CD4-positive, alpha-beta T cell (primary cell): ENCODE measurements at places on chromosomes 4 and X.
A peak's percentile ranks its signal among the peaks of the same experiment; 100 is the strongest.

DNA sequence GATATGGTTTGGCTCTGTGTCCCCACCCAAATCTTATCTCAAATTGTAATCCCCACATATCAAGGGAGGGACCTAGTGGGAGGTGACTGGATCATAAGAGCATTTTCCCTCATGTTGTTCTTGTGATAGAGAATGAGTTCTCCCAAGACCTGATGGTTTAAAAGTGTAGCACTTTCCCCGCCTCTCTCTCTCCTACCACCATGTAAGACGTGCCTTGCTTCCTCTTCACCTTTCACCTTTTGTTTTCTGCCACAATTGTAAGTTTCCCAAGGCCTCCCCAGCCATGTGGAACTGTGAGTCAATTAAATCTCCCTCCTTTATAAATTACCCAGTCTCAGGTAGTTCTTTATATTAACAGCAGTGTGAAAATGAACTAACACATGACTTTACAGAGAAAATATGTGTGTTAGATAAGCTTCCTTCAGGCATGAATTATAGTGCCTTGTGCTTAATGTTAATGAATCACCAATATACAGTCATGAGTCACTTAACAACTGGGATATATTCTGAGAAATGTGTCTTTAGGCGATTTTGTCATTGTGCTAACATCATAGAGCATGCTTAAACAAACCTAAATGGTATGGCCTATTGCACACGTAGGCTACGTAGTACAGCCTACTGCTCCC, 37.9 kb downstream of the PDGFC start:
- no peak for DNase-seq

DNA sequence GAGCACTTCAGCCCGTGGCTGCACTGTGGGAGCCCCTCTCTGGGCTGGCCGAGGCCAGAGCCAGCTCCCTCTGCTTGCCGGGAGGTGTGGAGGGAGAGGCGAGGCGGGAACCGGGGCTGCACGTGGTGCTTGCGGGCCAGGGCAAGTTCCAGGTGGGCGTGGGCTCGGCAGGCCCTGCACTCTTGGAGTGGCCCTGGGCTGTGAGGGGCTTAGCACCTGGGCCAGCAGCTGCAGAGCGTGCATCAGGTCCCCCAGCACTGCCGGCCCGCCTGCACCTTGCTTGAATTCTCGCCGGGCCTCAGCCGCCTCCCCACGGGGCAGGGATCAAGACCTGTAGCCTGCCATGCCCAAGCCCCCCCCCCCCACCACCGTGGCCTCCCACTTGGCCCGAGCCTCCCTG, 28.9 kb upstream of the APOOL start:
- no peak for DNase-seq

- no peak for DNase-seq
Observed at GRCh38 chrX:151985955-151986354, 11.5 kb upstream of the GABRE start.

GRCh38 chrX:68665502-68665901, 18.0 kb downstream of the STARD8 start:
- no peak for DNase-seq

DNA sequence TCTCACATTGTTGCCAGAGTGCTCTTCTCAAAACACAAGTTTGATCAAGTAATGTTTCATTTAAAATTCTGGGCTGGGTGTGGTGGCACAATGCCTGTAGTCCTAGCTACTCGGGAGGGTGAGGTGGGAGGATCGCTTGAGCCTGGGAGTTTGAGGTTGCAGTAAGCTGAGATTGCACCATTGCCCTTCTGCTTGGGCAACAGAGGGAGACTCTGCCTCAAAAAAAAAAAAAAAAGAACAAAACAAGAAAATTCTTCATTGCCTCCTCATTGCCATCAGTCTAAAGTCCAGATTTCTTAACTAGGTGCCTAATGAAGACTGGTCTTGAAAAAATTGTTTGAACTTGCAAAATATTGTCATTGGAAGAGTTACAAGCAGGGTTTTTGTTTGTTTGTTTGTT, 120.1 kb downstream of the MFAP3L start:
- DNase-seq = no peak

DNA sequence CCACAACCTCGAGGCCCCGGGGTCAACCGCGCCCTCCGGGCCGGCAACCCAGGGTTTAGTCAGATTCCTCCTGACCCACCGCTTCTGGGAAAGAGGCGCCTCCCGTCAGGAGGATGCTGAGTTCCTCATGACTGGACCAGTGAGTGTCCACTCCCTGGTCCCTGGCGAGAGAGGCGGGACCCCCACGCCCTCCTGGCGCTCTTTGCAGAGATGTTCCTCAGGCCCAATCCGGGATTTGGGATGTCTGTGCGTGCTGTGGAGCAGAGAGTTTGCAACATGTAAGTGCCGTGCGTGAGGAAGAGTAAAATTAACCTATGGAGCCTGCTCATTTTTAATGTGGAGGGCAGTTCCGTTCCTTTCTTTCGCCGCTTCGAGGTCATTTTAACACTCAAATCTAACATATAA, 824 bp upstream of the UGDH start:
- DNase-seq = no peak

DNA sequence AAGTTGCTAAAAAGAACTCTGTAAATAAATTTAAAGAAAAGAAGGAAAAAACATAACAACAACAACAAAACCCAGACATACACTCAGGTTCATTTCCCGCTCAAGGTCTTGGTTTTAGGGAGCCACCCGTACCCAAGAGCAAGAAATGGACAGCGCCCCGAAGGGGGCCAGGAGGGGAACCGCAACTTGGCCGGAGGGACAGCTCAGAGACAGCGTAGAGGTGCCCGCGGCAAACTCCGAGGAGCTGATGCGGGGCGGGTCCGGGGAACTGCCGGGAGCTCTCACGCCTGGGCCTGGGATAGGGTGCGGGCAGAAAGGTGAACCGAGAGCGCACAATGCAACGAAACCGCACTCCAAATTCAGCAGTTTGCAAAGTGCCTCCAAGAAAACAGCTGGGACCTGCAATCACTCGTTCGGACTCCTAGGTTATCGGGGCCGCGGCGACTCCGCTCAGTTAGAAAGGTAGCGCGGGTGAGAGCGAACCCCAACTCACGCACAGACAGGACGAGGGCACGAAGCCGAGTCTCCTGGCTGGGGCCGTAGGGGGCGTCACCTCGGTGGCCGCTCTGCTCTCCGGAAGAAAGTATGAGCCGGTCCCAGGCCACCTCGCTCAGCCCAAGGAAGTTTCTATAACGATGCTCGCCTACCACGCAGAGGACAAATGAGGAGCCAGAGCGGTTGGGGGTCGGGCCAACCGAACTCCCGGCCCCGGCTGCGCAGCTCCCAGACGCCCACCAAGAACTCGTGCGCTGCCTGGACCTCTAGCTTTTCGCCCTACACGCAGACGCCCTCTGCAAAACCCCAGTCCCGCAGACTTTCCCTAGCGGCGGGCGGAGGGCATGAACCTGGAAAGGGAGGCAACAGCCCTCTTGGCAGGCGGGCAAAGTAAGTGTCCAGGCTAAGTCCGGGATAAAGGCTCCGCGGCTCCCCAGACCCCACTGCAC, 1.4 kb downstream of the NDNF start:
- DNase-seq = peak; percentile 3

DNA sequence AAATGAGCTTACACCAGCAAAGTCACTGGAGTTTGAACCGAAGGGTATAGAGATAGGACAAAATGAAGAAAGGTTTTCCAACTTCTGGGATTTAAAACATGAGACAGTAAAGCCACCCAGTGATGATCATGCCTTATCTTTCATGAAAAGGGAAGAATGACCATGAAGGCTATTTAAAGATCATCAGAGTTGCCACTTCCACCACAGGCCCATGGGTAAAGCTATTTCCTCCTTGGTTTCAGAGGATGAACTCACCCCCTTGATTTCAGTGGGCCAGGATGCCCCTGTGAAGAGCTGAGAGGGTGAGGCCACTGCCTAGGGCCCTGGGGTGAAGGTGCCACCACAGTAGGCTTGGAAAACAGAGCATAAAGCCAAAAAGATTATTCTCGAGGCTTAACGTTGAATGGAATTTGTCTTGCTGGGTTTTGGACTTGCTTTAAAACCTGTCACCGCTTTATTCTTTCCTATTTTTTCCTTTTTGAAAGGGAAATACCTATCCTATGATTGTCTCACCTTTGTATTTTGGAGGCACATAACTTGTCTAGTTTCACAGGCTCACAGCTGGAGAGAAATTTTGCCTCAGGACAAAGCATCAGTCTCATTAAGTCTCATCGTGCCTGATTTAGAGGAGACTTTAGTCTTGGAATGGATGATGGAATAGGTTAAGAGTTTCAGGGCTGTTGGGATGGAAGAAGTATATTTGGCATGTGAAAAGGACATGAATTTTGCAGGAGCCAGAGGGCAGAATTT, 254.0 kb downstream of the SNCA start:
- DNase-seq = no peak

- no peak for DNase-seq
Observed at GRCh38 chr4:51943221-51943620, 76.9 kb downstream of the LRRC66 start.

GRCh38 chrX:149267878-149268813, 237.0 kb downstream of the IDS start:
- DNase-seq = no peak

DNA sequence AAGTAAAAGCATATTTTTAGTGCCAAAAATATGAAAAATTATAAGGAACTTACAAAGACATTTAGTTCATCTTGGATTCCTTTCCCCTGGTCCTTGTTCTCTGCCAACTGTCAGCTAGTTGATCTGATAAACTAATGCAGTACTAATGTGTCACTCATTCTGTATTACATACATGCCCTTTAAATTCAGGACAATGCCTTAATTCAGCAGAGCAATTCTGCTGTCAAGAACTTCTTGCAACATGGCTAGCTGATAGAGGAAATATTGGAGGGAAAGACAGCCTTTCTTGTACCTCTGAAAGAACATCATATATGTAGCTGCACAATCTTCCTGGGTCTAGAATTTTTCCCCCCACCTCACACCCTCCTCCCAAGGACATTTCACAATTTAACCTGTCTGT, 480.1 kb downstream of the RPA4 start:
- no peak for DNase-seq

- DNase-seq = no peak
Observed at GRCh38 chr4:63123441-63123840, 1285.8 kb downstream of the TECRL start.

DNA sequence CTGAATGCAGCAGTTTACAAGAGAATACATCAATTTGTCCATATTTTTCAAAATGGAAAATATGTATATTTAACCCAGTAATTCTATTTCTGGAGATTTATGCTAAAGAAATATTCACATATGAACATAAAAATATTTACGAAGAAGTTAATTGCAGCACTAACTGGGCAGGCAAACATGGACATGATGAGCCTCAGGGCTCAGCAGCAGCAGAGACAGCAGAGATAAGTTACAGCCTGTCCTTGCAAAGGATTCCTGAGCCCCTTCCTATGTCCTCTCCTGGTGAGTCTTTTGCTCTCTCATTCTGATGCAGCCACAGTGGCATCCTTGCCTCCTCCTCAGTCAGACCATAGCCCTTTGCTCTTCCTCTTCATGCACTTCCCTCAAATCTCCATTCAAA, 680.6 kb upstream of the CPEB2 start:
- DNase-seq = no peak

- no peak for DNase-seq
Observed at GRCh38 chr4:18103876-18104605, 82.5 kb upstream of the LCORL start.

DNA sequence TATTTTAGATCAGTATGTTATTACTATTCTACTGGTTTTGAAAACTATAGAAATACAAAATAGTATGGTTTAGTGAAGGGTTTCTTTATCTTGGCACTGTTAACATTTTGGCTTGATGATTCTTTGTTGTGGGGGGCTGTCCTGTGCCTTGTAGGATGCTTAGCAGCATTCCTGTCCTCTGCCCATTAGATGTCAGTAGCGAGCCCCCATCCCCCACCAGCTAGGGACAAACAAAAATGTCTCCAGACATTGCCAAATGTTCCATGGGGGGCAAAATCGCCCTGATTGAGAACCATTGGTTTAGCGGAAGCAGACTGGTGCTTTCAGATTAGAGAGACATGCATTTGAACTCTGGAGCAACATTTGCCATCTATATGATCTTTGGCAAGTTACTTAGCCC, 23.3 kb downstream of the SPARCL1 start:
- DNase-seq = no peak

DNA sequence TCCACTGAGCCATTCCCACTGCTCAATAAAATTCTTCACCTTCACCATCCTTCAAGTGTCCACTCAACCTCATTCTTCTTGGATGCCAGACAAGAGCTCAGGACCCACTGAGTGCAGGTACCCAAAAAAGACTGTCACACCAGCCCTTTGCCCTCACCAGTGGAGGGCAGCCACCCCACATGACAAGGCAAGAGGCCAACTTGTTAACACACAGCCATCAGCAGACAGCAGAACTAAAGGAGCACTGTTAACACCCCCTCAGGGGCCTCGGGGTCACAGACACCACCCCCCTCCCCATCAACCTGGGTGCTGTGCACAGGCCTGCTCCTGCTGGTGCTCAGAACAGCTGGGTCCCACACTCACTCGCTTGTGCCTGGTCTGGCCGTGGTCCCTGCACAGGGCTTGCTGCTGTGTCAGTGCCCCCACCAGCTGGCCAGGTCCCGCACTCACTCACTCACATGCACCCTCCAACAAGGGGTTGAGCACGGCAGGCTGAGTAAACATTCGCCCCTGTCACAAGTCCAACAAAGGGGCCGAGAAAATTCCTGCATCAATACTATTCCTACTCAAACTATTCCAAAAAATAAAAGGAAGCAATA, 54.1 kb downstream of the ATRX start:
- DNase-seq = no peak

- DNase-seq = no peak
Observed at GRCh38 chrX:70592091-70592490, 147.5 kb downstream of the DLG3 start.

GRCh38 chrX:25178555-25178954, 162.8 kb upstream of the ARX start:
- no peak for DNase-seq

- DNase-seq = no peak
Observed at GRCh38 chr4:61628282-61628681, 428.2 kb downstream of the ADGRL3 start.

- DNase-seq = no peak
Observed at GRCh38 chr4:113971706-113972360, 7.6 kb downstream of the ARSJ start.

DNA sequence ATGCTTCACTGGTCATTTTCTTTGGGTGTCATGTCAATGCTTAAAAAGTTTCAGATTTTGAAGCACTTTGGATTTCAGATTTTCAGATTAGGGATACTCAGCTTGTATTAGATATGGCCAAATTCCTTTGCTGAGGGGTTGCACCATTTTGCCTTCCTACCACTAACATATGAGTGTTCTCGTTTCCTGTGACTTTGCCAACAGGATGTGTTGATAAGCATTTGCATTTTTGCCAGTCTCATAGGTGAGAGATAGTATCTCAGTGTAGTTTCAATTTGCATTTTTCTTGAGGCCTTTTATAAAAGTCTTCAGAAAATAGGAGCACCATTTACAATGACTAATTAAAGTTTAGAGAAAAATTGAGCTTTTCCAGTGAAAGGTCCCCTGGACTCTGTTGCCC, 71.6 kb upstream of the CLCN4 start:
- peak; percentile 20 for DNase-seq

DNA sequence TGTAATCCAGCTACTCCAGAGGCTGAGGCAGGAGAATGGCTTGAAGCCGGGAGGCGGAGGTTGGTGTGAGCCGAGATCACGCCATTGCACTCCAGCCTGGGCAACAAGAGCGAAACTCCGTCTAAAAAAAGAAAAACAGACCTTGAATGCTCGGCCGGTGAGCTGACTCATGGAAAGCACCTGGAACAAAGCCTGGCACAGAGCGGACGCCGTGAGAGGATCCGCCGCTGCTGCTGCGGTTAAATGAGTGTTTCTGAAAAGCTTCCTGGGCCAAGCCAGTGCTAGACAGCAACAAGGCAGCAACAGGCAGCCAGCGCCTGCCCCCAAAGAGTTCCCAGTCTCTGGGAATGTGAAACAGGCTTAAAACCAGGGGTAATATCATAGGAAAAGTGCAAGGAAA, 186.4 kb downstream of the AFAP1 start:
- no peak for DNase-seq
